ENCODE measurements at places on chromosomes 3 and 15.

DNA sequence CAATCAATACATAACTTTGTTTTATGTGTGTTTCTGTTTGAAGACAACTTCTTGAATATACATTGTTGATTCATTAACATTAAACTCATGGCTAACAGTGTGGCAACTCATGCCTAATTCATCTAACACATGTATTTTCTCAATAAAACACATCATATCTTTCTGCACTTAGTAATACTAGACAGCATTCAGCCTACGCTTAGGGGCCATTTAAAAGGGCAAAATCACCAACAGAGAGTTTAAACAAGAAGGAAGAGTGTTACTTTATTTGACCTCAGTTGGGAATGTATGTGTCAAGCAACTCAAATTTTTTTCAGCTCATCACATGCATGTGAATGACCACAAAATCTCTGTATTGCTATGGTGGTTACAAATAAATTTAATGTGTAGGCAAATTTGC, 128.8 kb upstream of the AADACL2 start:
- DNase-seq: no peak

DNA sequence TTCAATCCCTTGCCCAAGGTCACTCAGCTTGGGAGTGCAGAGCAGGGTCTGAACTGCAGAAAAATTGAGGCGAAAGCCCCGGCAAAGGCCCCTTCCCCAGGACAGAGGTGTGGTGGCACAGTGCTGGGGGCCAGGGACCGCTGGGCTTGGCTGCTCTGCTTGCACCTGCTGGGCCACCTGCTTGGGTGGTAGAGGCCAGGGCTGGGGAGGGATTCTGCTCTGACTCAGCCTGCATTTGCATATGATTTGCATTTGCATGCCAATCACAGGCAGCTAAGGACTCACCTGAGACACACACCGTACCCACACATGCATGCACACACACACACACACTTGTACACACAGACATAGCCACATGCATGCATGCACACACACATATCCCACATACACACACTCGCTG, 9.9 kb downstream of the GRM2 start:
- no peak for DNase-seq

- no peak for DNase-seq
Observed at GRCh38 chr3:141143517-141143916, 88.1 kb upstream of the PXYLP1 start.

DNA sequence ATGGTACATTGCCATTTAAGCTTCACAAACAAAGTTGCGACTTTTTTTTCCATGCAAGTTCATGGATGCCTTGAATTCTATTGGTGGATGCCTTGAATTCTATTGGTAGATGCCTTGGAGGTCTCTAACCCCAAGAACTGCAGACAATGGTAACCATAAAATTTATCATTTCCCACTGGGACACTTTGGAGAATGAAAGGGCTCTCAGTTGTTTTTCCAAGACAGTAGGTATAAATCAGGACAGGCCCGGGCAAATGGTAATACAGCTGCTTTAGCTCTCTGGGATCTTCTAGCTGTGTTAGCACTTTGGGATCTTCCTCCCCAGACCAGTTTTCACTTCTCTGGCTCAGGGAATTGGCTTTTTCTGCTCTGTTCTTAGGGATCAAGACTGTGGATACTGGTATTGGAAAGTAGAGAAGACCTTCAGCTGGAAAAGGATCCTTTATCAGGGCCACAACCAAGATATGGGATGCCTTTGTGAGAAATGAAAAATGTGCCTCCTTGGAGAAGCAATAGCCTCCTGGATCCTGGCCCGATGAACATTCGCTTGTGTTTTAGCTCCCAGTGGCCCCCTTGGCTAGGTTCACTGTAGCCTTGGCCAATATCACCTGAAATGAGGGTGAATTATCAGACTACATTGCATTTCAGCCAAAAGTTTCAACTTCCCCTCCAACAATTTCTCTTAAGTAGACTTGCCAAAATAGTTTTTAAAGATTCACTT, 8.3 kb downstream of the LRRC3B start:
- no peak for DNase-seq

DNA sequence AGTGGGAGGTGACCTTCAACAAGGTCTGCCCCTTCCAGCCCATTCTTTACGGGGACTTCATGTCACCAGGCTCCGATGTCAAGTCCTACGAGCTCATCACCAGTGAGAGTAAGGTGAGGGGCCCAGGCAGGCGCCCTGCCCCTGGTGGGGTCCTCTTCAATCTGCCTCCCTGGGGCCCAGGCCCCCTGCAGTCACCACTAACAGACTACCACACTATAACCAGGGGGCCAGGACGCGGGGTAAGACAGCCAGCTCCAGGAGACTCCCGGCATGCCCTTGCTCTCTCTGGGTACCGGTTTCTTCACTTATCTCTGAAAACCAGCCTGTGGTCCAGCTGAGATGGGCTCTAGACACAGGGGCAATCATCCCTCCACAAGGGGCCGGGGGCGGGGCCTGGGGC, 63.9 kb downstream of the DNAH1 start:
- no peak for DNase-seq

- no peak for DNase-seq
Observed at GRCh38 chr3:189301479-189301878, 129.7 kb downstream of the TPRG1 start.

DNA sequence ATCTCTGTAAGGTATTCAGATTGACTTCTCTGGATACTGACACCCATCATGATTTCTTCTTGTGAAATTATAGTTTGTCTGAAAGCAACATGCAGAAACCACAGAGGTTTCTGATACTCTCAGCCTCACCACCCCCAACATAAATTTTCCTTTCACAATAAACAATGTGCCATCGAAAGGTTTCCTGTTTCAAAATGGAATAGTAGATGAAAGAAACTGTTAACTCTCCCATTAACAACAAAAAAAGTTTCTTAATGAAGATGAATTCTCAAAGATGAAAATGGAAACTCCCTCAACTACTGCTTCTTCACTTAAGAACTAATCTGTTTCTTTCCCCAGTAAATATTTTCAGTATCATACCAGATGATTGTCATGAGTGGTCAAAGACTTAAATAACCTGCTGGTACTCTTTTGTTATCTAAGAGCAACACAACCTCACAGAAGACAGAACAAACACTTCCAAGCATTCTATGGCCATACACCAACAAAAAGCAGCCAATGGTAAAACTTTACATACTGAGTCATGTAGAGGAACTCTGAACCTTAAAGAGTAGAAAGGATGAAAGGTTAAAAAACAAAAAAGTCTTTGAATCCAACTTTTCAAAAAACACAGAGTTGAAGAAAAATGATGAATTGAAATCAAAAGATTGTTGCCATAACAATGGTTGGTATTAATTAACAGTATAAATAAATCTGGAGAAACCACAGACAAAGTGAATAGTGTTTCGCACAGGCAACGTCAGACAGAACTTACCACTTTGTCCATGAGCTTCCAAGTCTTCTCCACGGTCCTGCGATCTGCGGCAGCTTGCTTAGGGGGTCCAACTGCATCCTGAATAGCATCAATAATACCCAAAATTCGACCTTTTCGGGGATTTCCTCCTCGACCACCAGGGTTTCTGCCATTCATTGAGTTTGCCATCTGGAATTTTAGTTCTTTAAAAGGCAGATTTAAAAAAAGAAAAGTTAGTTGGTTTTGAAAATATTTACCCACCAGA, 1.9 kb downstream of the CBLB start:
- no peak for DNase-seq

DNA sequence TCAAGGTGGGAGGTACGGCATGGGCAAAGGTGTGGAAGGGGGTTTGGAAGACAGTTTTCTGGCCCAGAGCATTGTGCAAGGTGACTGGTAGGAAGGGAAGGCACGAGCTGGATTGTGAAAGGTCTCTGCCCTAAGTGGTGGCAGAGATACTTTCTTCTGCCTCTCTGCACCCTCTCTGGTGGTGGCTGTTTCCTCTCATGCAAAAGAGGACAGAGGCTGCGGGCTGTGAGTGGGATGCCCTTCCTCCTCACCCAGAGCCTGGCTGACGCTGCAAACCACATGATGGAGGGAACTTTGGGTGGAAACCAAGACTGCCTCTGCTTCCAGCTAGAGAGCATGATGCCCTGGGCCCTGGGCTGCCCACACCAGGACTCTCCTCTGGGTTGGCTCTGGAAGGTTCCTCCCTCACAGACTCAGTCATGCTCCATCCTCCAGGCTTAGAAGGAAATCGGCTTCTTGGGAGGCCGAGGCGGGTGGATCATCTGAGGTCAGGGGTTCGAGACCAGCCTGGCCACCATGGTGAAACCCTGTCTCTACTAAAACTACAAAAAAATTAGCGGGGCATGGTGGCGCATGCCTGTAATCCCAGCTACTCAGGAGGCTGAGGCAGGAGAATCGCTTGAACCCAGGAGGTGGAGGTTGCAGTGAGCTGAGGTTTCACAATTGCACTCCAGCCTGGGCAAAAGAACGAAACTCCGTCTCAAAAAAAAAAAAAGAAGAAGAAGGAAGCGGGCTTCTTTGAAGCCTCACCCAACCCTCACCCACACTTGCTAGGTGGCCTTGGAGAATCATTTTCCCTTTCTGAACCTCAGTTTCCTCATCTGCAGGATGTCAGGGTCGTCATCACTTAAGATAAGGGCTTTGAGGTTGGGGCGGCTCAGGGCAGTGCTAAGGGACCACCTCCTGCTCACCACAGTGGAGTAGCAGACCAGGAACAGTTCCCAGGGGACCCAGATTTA, 8.3 kb downstream of the PSTPIP1 start:
- no peak for DNase-seq

DNA sequence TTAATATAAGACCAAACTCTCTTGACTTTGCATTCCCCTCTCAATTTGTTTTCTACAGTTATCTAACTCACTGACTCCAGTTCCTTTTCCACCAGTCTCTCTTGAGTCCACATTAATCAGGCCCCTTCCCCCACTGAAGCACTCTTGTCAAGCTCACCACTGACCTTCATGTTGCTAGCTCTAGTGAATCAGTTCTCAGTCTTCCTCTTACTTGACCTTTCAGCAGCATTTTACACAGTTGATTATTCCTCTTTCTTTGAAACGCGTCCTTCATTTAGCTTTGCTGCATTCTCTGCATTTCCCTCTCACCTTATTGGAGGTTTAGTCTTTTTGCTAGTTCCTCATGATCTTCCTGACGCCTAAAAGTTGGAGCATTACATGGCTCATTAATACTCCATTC, 8.3 kb downstream of the PPP2R3A start:
- DNase-seq: no peak
